Vagina (tissue), 2 donors: ENCODE measurements at places on chromosomes 6 and 20. TPM values are rescaled to one million over a fixed set of nuclear protein-coding genes. Genes with fewer than 3 reads are reported as not detected.

DNA sequence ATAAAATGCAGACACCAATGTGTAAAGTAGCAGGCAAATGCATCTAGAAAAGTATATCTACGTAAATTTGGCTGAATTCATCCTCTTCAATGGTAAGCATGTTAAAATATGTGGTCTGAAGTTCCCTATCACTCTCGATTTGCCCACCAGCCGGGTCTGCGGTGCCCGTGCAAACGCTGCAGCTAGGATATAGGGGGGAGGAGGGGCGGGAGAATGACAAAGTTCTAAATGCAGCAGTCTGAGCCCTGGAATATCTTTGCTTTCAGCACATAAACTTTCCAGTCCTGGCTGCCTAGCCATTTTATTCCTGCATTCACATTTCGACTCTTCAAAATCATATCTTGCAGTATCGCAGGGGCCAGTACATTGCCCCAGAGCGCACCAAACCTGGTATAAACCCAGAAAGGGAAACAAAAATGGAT is 708 bp downstream of the NRN1 start:
- peaks cover 65% of the 10 kb centered on the region for H3K4me1 ChIP-seq
- H3K27ac ChIP-seq, result no peak overlapping the region
- H3K4me3 ChIP-seq, result peak overlapping the region; percentile 42
- DNase-seq, result no peak
- no peaks in the 10 kb centered on the region for H3K36me3 ChIP-seq

GRCh38 chr20:60715172-60715571 is 536.9 kb upstream of the CDH4 start:
- H3K27ac ChIP-seq, result no peak overlapping the region
- no peaks in the 10 kb centered on the region for H3K36me3 ChIP-seq
- no peak overlapping the region for H3K4me3 ChIP-seq
- no peaks in the 10 kb centered on the region for H3K4me1 ChIP-seq
- no peak for DNase-seq
- H3K27me3 ChIP-seq, result no peaks in the 10 kb centered on the region

C6orf141 gene
- total RNA-seq, result 14.2 TPM

DNA sequence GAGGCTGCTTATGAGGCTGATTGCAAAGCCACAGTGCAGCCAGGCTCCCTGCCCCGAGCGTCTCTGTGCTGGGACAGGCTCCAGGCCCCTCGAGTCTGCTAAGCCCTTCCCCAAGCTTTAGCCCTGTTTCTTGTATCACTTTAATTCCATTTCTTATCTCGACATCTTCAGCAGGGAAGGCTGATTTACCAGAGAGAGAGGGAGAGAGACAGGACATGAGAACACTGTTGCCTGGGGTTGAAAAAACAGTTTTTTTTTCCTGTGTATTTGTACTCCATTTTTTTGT is 386.5 kb downstream of the SMOC2 start:
- no peaks in the 10 kb centered on the region for H3K27me3 ChIP-seq
- peaks cover 8% of the 10 kb centered on the region for H3K4me1 ChIP-seq
- no peak overlapping the region for H3K27ac ChIP-seq

DNA sequence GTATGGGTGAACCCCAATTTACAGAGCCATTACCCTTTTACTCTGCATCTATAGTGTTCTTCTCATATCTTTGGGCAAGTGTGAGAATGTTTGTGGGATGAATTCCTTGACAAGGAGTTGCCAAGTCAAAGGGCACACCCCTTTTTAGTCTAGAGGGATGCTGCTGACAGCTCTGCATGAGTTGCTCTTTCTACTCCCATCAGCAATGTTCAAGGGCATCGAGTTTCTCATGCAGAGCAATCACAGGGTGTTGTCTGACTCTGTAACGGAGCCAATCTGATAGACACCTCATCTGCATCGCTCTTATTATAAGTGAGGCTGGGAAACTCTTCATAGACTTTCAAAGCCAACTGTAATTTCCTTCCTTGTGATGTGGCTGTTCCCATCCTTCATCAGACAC is 77.4 kb downstream of the EDN3 start:
- no peak overlapping the region for H3K4me3 ChIP-seq
- no peak overlapping the region for H3K27ac ChIP-seq
- H3K4me1 ChIP-seq, result peaks cover 7% of the 10 kb centered on the region
- H3K27me3 ChIP-seq, result no peaks in the 10 kb centered on the region
- no peaks in the 10 kb centered on the region for H3K36me3 ChIP-seq

PPP1R14C gene
- total RNA-seq, result 23.8 TPM
